Stimulated activated CD4-positive, alpha-beta T cell treated with anti-CD3 and anti-CD28 coated beads, Interleukin-4, amount 100 ng/mL, for 48 hours (primary cell): ENCODE measurements at places on chromosomes 5 and 9.
A peak's percentile ranks its signal among the peaks of the same experiment; 100 is the strongest.

DNA sequence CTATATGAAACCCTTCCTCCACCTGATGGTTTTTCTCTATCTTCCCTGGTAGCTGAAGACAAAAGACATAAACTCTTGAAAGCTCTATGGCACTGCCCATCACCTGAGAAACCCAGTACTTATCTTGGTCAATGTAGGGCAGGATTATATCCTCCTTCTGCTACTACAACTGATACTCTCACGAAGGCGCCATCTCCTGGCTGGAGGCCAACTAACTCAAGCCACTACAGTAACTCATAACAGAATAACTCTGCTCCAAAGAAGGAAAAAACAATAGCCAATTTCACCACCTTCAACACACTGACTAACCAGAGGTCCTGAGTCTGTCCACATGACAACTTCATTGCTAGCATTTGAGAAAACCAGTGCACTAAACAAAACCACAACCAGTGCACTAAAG, 409.2 kb downstream of the CETN3 start:
- no peak for DNase-seq

DNA sequence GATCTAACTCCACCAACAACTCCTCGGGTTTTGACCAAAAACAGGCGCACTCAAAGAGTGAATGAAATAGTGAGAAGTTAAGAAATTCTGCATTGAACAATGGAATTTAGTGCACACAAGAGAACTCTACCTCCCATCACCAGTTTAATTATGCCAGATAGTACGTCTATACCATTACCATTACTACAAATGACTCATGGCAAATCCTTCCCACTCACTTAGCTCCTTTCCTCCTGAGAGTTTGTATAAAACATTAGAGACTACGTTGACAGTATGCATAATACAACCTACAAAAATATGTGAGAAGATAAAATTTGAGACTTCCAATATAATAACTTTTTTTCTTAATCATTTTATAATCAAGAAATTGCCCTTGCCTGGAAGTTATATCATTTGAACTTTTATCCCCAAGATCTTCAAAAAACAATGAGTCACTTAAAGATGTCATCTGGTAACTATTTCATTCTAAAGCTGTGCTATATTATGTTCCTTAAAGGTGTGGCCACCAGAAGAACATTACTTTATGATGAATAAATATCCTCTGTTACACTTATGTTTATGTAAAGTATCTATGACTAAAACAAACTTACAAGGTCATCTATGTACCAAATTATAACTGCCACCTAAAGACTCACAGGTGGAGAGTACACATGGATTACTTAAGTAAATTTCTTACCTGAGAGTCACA, 297.9 kb upstream of the PTGER4 start:
- no peak for DNase-seq

DNA sequence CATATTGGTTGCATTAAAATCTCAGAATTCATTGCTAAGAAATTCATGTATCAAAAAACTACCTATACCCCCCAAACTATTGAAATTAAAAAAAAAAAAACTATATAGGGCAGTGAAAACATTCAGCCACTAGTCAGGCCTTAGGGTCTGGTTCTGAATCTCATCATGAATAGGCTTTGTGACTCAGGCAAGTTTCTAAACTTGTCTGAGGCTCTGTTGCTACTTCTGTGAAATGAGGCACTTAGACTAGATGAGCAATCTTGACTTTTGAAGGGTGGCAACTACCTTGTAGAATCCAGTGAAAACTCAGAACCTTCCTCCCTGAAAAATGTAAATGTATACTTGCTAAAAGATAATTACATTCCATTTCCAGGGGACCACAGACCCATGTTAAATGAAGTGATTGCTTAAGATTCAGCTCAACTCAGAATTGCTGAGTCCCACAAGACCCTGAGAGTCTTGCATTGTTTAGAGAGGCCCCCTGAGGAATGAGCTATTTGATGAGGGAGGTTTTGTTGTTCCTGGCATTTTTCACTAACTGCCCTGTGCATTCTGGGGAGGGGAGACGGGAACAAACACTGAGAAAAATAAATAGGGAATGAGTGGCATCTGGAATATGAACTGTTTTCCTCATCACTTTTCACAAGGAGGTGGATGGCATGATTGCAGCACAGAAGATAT, 29.5 kb downstream of the RAI14 start:
- DNase-seq, result no peak

DNA sequence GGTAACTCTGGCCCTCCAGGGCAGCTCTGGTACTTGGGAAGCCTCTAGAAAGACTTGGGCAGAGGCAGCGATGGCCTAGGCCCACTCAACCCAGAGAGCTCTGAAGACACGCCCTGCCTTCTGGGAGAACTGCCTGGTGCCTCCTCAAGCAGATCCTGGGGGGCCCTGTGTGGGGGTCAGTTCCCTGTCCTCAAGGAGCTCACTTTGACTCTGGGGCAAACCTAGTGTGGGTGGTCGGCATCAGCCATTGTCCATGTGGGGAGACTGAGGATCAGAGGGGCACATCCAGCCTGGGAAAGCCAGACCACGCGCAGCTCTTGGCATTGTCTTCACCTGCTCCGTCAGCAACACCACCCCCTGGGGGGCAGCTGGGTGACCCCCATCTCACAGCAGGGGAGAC, 28.0 kb downstream of the ABO start:
- DNase-seq, result no peak

GRCh38 chr5:173841710-173842109, 46.4 kb upstream of the CPEB4 start:
- DNase-seq, result no peak

GRCh38 chr5:60648175-60648574, 51.8 kb downstream of the DEPDC1B start:
- no peak for DNase-seq

- peak; percentile 72 for DNase-seq
Observed at GRCh38 chr5:151083081-151083676, 2.3 kb upstream of the TNIP1 start.

DNA sequence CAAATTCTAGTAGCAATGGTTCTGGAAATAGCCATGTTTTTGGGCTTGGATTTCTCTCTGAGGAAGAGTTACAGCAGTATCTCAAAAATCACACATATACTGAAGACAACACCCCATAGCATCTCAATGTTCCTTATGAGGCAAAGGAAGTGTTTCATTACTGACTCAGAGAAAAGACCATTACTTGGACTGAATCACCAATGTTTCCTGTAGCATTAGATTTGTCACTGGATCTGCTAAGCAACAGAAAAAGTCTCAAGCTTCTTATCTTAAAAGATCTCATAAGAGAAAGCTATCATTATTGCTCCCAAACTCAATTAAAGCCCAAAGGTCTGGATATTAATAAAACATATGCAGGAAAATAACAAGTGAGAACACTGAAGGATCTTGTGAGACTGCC, 272.4 kb downstream of the ADAMTS6 start:
- DNase-seq, result no peak

DNA sequence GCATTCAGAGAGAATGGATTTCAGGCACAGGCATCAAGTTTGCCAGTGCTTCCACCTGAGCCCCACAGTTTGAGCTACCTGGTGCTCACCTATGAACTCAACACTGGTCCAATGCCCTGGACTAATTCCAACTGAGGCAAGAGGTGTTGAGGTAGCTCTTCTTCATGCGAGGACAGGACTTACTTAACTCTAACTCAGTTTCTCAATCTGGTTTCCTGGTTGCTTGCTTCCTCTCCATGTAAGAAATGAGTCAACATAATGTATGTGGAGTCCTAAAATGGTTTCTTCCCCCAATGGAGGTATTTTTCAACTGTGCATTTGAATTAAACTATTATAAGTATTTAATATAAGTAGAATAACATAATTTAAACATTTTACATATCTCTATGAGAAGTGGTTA, 523.6 kb upstream of the DAB2 start:
- no peak for DNase-seq

DNA sequence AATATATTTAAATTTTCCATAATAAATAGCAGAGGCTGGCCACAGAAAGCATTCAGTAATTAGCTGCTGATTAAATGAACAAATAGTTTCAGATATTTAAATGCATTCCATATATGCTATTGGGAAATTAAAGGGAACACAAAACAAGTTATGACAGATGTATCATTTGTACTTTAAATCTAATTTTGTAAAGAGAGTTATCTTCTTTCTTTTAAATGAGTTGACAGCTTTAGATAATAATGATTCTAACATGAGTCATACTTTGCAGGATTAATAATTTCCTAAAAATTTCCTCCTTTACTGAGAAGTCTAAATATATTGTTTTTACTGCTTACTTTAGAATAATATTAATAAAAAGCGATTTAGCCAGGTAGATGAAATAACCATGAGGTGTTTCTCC, 320.1 kb downstream of the ADAMTS6 start:
- DNase-seq, result no peak

GRCh38 chr5:119333421-119333851, 22.4 kb upstream of the TNFAIP8 start:
- DNase-seq, result no peak

GRCh38 chr9:122389799-122390481, 19.1 kb downstream of the PTGS1 start:
- no peak for DNase-seq

DNA sequence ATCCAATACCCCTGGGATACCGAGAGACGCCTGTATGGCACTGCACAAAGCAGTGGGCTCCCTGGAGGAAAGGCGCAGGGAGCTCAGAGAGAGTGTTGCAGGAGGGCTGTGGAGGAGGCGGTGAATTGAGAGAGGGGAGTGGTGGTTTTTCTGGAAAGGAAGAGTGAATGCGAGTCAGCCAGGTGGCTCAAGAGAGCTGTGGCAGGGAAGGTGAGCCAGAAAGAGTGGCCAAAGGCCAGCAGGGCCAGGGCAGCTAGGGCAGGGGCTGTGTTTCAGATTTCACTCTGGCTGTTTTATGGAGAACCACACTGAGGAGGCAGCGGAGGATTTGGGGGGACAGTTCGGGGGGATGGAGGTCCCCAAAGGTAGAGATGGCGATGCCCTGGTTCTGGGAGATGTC, 13.0 kb upstream of the DAB2IP start:
- DNase-seq, result no peak

GRCh38 chr5:172648013-172648381, 6.9 kb downstream of the NEURL1B start:
- no peak for DNase-seq

DNA sequence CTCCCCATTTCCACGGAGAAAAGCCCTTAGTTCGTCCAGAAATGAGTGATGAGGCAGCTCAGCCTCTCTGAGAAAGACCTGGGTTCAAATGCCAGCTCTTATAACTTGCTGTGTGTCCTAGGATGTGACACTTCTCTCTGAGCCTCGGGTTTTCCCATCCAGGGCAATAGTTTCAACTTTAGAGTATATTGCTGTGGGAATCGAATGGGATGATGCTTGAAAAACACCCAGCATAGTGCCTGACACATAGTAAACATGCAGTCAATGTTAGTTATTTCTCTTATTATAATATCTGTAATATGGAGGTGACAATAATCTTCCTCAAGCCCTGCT, 430 bp upstream of the MAPKAP1 start:
- no peak for DNase-seq

- no peak for DNase-seq
Observed at GRCh38 chr9:4225291-4226028, 74.4 kb downstream of the GLIS3 start.

GRCh38 chr5:154390746-154391359, 54.9 kb upstream of the SAP30L start:
- no peak for DNase-seq

GRCh38 chr9:103991698-103992097, 102.4 kb upstream of the SMC2 start:
- no peak for DNase-seq

DNA sequence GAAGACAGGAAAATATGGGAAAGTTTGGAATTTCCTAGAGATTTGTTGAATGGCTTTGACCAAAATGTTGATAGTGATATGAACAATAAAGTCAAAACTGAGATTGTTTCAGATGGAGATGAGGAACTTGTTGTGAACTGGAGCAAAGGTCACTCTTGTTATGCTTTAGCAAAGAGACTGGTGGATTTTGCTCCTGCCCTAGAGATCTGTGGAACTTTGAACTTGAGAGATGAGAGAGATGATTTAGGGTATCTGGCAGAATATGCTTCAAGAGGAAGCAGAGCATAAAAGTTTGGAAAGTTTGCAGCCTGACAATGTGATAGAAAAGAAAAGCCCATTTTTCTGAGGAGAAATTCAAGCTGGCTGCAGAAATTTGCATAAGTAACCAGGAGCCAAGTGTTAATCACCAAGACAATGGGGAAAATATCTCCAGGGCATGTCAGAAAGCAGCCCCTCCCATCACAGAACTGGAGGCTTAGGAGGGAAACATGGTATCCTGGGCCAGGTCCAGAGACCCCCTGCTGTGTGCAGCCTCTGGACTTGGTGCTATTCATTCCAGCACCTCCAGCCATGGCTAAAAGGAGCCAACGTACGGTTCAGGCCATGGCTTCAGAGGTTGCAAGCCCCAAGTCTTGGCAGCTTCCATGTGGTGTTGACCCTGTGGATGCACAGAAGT, 114.3 kb upstream of the STARD4 start:
- DNase-seq, result no peak

GRCh38 chr9:406886-407654, 192.4 kb downstream of the DOCK8 start:
- no peak for DNase-seq

DNA sequence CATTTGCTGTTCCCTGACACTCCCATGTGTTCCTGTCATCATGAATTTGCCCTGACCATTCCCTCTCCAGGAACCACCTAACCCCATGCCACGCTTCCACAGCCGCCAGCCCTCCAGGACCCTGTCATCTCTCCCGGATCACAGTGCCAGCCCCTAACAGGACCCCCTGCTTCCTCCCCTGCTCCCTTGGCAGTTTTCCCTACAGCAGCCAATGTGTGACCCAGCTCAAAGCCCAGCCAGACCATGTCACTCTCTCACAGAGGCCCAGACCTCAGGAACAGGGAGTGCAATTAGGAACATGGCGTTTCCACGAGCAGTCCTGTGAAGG, 8.1 kb downstream of the FOXE1 start:
- DNase-seq, result no peak

GRCh38 chr5:77139001-77139400, 51.9 kb upstream of the ZBED3 start:
- no peak for DNase-seq

DNA sequence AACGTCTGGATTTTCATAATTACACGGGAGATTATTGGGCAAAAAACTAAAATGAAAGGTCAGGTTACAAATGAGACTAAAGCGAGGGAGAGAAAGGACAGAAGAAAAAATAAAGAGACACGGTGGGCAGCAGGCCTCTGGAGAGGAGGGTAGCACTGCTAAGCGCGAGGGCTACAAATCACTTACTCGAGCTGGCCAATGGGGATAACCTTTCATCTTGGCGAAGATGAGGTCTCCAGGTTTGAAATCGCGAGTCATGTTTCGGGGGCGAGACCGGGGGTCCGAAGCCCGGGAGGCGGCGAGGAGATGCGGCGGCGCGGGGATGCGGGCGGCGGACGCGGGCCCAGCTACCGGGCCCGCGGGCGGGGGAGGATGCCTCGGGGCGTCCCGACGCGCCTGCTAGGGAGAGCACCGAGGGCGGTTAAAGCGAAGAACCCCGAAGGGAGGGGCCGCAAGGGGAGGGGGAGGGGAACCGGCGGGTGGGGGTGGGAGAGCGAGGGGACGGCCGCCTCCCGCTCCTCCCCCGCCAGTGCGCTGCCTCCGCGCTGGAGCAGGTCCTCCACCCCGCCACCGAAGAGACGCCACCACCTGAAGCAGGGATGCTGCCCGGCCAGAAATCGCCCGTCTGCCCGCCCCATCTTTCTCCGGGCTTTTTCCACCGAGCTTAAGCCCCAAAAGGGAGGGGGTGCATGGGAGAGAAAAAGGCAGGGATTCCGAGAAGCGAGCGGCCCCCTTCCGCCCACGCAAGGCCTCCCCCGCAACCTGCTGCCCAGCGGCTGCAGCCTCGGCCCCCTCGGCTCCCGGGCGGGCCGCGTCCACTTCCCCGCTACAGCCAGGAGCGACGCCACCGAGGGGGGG, 610 bp downstream of the PSIP1 start:
- DNase-seq, result peak; percentile 47

GRCh38 chr5:116914869-116915504, 340.4 kb upstream of the SEMA6A start:
- no peak for DNase-seq
